GM23248 (cell line): ENCODE measurements at places on chromosomes 4 and X.

GRCh38 chrX:12425496-12425895 is 287.2 kb downstream of the FRMPD4 start:
- no peak for DNase-seq

GRCh38 chrX:154840856-154841255 is 6.4 kb upstream of the SMIM9 start:
- DNase-seq, result peak; percentile 64

DNA sequence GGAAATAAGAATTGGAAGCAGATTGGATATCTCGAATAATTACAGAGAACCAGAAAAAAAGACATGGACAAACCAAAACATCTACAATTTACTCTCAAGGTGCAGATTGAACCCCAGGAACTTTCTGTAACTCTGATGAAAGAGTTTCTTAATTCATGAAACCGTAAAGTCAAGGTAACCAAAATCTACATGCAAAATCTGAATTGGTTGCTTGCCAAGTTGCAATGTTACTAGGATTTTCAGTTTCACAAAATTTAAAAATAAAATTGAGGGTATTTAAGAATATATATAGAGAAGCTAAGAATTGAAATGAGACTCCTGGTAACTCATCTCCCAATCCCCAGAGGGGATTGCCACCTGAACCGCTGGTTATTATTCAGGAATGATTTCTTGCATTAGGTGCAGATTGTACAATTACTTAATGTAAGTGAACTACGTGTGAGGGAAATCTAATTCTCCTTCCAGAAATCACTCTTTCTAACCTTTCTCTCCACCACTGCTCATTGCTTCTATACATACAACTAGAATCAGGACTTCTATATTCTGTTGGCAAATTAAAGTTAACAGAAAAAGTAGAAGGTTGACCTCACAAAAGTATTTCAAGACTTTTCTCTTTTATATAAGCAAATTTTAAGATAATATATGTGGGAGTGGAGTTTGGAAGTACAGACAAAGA is 221.5 kb upstream of the NDST4 start:
- no peak for DNase-seq

DNA sequence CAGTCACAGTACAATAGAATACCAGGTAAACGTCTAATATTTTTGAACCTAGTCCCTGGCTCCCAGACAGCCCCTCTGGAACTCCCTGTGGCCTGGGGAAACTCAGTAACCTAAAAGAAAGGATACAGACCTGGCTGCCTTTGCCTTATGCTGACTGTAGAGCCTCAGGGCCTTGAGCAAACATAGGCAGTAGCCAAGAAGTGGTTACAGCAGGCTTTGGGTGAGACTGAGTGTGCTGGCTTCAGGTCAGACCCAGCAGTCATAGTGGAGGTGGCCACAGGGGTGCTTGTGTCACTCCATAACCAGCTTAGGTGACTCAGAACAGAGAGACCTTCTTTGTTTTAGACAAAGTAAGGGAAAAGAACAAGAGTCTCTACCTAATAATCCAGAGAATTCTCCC is 141.8 kb upstream of the PRDX4 start:
- no peak for DNase-seq

- DNase-seq, result no peak
Observed at GRCh38 chr4:24428850-24429249, 155.5 kb downstream of the DHX15 start.

DNA sequence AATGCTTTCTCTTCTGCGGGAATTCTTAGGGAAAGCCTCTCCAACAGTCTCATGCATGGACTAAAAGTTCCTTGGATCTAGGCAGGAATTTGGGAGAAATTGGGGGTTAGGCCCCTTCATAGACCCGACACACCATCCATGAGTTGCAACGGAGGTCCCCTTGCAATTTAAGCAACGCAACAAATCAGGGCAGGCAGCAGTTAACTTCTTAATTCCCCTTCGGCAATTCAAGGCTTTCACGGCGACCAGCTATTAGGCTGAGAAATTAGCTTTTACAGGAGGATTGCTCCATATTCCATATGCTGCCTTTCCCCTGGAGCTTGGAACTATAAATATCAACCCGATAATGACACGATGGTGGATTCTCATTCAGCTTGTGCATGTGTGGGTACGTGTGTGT is 241.0 kb downstream of the SHOX start:
- DNase-seq, result no peak

GRCh38 chr4:128751354-128751753 is 58.1 kb upstream of the JADE1 start:
- no peak for DNase-seq
